ENCODE measurements at places on chromosomes 6 and 20. TPM values are rescaled to one million over a fixed set of nuclear protein-coding genes. Genes with fewer than 3 reads are reported as not detected.

- H3K4me1 ChIP-seq: no peaks in the 10 kb centered on the region
- no peak overlapping the region for H3K27ac ChIP-seq
- DNase-seq: no peak
- H3K36me3 ChIP-seq: no peaks in the 10 kb centered on the region
- no peaks in the 10 kb centered on the region for H3K27me3 ChIP-seq
- no peak overlapping the region for H3K4me3 ChIP-seq
Observed at GRCh38 chr6:55836945-55837344, 38.4 kb downstream of the BMP5 start.

DNA sequence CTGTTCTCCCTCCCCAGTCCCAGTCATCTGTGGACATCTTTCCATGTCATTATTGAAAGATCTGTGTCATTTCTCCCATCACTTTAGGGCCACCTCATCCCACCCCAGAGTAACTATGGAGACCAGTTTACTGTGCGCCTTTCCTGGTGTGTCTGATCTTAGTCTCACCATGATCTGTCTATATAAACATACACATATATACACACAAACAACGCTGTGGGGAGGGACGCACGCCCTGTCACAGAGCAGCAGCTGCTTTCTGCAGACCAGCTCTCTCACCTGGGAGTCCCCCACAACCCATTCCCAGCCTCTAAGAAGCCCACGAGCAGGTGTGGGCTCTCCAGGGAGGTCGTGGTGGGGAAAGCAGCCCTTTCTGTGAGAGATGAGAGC, 68.1 kb upstream of the TOX2 start:
- H3K4me1 ChIP-seq: peaks cover 13% of the 10 kb centered on the region
- H3K27ac ChIP-seq: no peak overlapping the region
- DNase-seq: no peak
- H3K27me3 ChIP-seq: no peaks in the 10 kb centered on the region
- no peak overlapping the region for H3K4me3 ChIP-seq

The BPI gene
- total RNA-seq: not detected

The OGFR gene
- total RNA-seq: 73.6 TPM
